ENCODE measurements at places on chromosomes 7 and 10. TPM values are rescaled to one million over a fixed set of nuclear protein-coding genes. Genes with fewer than 3 reads are reported as not detected.

The CSGALNACT2 gene
- 2.0 TPM for total RNA-seq

The PDE6C gene
- total RNA-seq: not detected

The EPO gene
- total RNA-seq: not detected

The SPDYE8 gene
- not detected for total RNA-seq

The SNX10 gene
- total RNA-seq: 3.8 TPM

The CLRN3 gene
- not detected for total RNA-seq

The SLC26A5 gene
- not detected for total RNA-seq

The TMEM139 gene
- not detected for total RNA-seq

- peak; percentile 38 for DNase-seq
Observed at GRCh38 chr10:90856964-90857634, 740 bp downstream of the HTR7 start.

GRCh38 chr7:30997316-30997715, 33.6 kb downstream of the GHRHR start:
- DNase-seq: no peak

DNA sequence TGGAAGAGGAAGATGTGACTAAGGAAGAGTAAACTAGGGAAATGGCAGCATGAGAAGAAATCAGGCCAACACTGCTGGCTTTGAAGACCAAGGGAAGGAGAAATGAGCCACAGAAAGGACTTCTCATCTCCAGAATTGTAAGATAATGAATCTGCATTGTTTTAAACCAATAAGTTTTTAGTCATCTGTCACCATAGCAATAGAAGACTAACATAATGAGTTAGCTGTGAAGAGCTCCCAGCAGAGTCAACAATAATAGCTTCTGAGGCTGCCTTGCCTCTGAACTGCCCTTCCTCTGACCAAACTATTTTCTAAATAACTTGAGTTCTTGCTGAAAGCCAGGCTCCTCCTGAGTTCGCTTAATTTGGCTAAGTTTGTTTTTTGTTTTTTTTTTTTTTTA, 103.6 kb downstream of the CACNA2D1 start:
- DNase-seq: peak; percentile 26

- DNase-seq: no peak
Observed at GRCh38 chr10:125559210-125559609, 123.8 kb downstream of the TEX36 start.

GRCh38 chr10:91643700-91644099, 10.8 kb upstream of the PPP1R3C start:
- no peak for DNase-seq

DNA sequence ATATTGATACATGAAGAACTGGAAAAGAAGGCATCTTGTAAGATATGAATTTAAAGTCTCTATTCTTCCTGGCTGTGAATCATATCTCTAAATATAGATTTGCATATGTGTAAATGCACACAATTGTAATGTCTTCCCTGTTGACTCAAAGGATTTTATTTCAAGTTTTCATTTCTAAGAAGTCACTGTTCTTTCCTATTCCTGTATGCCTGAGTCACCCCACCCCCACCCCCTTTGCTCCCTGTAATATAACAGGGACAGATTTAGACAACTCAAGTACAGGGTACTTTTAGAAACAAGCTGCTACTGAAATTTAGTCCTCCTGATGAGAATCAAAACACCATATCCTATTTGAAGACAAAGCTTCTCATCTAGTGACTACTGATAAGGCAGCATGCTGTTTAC, 43.0 kb upstream of the HECTD2 start:
- DNase-seq: no peak

GRCh38 chr10:95866467-95866842, 41.3 kb upstream of the CC2D2B start:
- no peak for DNase-seq

DNA sequence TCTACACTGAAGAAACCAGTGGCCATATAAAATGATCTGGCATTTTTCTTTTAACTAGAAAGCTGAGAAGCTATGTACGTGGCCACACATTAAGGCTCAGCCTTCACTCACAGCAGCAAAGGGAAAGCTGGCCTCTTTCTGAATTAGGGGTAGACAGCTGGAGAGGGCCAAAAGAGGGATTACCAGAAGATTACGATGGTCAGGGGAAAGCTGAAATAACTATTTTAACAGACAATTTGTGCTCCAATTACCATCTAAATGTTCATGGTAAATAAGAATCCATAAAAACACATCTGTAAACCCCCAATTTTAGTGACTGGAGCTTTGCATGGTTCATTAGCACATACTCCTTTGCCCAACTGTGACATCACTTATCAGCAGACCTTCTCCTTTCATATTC, 314.3 kb downstream of the HPSE2 start:
- DNase-seq: no peak

DNA sequence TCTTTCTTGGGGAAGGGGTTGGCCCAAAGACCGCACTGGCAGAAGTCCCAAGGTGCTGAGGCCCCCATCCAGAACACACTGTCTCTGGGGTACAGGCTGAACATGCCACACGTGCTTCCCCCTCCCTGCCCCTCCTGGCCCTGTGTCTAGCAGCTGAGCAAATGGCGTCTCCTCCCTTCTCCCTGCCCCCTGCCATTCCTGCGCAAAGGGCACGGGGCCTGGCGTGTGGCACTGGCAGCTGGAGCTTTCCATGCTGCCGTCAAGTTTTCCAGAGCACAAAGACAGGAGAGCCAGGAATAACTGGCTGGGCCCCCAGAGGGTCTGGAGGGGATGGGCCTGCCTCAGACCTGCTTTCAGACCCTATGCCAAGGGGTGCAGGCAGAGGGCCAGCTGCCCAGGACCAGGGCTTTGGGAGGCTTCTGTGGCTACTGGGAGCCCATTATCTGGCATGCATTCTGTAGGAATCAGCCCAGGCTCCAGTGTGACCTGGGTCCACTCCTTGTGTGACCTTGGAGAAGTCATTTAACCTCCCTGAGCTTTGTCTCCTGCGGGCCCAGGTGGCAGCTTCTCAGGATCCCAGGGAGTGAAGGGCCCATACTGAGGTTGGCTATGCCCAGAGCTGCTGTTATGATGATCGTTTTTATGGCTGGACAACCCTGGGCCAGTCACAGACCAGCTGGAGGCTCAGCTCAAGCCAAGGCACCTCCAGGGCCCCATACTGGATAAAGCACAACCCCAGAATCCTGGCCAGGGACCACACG, 710 bp upstream of the LDB3 start:
- DNase-seq: no peak

- no peak for DNase-seq
Observed at GRCh38 chr10:42479057-42479456, 159.3 kb downstream of the ZNF33B start.

DNA sequence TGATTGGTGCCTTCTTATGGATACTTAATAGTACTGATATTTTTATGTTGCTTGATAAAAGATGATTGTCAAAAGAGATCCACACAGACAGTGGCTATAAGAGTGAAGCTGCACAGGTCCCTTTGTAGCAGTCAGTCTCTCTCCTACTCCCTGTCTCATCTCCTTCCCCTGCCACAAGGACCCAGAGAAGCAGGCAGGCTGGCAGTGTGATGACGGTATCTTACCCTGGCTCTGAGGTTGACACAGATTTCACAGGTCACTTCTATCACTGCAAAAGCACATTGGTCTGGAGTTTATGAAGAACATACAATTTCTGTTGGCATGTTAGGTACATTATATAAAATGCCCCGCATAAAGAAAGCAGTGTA, 64.4 kb upstream of the AHR start:
- DNase-seq: no peak

GRCh38 chr7:12357508-12357907, 46.2 kb downstream of the VWDE start:
- DNase-seq: no peak

GRCh38 chr10:6176691-6177231, 26.0 kb upstream of the PFKFB3 start:
- DNase-seq: no peak

GRCh38 chr10:43867667-43868565, 219.2 kb upstream of the ZNF32 start:
- peak; percentile 82 for DNase-seq

DNA sequence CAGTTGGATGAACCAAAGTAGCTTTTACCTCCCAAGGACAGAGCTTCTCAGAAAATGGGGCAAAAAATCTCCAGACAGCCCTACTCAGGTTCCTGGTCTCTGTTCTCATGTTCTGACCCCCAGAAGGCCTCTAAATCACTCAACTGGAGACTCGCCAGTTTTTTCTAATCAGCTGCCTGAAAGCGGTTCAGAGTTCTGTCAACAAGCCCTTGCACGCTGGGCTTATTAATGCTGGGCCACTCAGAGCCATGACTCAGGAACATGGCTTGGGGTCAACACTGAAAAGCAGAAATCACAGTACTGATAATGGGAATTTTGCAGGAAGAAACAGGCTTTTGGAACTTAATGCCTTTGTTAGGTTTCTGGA, 15.3 kb downstream of the ECHDC3 start:
- no peak for DNase-seq

DNA sequence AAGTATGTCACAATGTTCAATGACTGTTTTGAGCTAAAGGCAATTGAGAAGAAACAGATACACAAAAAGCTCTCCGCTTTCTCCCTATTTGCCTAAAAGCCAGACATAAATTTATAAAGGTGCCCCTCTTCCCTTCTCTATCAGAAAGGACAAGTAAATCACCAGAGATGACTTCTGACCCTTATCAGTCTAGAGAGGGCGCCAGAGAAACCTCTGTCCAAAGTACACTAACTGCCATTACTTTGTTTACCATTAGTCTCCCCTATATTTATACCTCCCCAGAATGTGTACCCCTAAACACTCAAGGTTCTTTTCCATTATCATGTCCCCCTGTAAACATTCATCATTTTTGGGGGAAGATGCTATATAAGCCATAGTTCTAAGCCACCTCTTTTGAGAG, 49.3 kb downstream of the TPK1 start:
- no peak for DNase-seq

DNA sequence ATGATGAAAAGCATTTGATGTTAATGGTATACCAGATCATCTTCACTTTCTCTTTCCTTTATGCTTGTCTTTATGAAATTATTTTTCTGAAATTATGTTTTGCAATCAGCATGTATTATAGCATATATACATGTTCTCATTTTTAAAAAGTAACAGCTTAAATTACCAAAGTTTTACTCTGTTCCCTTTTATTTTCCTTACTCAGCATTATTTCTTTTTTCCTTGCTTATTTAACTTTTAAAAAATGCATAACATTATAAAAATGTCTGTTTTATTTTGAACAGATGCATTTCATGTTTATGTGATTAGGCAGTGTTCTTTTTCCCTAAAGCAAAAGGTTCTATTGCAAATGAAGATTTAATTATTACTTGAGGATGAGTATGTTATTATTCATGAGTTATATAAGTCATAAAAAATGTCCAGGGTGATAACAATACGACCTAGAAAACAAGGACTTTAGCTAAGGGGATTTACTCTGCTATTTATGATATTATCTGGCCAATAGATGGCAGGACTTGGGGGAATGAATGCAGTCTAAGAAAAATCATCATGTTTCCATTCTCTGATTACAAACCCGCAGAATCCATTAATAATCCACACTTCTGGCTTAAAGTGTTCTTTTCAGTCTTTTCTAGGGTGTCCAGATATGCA, 38.5 kb downstream of the CABCOCO1 start:
- DNase-seq: no peak

DNA sequence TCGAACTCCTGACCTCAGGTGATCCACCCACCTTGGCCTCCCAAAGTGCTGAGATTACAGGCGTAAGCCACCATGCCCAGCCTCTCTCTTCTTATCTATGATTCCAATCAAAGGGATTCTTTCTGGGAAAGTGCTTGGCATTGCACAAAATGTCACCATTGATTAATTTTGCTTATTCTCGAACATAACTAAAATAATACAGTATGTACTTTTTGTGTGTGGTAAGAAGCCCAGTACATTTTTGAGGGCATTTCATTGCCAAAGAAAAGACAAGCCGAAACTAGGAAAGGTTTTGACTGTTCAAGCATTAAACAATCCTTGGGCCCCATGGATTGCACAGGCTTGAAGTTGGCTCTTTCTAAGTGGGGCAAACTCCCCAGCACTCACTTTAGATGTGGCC, 18.3 kb upstream of the CACUL1 start:
- no peak for DNase-seq

GRCh38 chr10:44752451-44753441, 158.4 kb upstream of the TMEM72 start:
- DNase-seq: peak; percentile 78

Data from HT1080 (cell line).